Activated effector memory CD4-positive, alpha-beta T cell treated with Interleukin-2 at 50 U/mL for 16 hours (primary cell): ENCODE measurements at places on chromosomes 1 and 21.

DNA sequence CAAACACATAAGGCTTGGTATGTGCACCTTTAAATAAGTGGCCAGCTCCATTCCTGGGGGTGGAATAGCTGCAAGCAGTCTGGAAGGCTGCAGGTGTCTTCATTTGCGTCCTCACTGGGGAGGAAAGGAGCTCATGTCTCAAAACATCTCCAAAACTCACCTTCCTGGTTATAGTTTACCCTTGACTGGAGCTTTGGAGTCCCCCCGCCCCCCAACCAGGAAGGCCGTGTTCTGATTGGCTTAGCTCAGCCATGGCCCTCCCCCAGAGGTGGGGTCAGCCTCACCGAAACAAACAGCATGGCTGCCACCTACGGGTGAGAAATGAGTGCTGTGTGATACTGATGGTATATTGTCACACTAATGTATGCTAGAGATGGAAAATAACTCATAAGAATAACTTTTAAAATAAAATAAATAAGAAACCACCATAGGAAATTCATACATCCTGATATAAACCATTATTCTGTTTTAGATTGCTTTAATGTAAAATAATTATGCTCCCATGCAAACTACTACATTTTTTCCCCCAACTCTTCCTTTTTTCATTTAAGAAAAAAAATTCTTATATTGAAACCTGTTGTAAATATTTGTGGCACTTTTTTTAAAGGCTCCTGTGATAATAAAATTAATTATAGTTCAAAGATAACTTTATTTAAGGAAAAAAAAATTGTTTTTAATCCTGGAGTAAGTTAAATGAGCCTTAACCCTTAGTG lies 90.8 kb downstream of the ZP4 start:
- peak; percentile 3 for DNase-seq

DNA sequence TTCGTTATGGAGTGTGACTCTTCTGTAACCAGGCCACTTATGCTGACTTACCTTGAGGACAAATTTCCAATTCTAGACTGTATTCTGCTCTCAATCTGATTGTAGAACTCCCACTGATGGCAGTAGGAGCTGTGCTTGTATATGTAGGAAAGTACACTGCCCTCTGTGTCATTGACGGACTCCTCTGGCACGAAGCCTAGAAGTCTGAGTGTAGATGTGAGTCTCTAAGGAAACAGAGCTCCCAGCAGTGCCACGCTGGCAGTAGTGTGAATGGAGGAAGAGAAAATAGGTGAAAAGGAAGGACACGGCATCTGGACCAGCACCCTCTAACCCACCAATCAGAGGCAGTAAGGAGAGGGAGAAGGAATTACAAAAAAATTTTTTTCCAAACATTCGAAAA lies 130.4 kb upstream of the ADGRL2 start:
- no peak for DNase-seq

DNA sequence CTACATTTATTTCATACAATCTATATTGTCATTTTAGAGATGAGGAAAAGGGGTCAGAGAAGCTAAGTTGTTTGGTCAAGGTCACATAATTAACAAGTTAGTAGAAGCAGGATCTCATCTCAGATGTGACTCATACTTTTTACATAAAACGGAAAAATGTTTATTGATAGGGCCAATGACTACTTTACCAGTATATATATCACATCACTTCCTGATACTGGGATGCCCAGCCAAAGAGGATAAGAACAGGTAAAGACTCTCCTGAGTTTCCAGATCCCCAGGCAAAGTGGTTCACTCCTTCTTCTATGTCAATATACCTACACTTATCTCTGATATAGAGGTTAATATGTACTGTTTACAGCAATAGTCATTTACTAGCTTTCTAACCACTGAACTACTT lies 21.0 kb downstream of the YIPF1 start:
- no peak for DNase-seq

- DNase-seq: no peak
Observed at GRCh38 chr1:10662824-10663677, 133.4 kb downstream of the CASZ1 start.

GRCh38 chr1:84877592-84877991 lies 15.4 kb downstream of the LPAR3 start:
- no peak for DNase-seq

GRCh38 chr21:27061770-27062169 lies 94.9 kb upstream of the ADAMTS5 start:
- no peak for DNase-seq

DNA sequence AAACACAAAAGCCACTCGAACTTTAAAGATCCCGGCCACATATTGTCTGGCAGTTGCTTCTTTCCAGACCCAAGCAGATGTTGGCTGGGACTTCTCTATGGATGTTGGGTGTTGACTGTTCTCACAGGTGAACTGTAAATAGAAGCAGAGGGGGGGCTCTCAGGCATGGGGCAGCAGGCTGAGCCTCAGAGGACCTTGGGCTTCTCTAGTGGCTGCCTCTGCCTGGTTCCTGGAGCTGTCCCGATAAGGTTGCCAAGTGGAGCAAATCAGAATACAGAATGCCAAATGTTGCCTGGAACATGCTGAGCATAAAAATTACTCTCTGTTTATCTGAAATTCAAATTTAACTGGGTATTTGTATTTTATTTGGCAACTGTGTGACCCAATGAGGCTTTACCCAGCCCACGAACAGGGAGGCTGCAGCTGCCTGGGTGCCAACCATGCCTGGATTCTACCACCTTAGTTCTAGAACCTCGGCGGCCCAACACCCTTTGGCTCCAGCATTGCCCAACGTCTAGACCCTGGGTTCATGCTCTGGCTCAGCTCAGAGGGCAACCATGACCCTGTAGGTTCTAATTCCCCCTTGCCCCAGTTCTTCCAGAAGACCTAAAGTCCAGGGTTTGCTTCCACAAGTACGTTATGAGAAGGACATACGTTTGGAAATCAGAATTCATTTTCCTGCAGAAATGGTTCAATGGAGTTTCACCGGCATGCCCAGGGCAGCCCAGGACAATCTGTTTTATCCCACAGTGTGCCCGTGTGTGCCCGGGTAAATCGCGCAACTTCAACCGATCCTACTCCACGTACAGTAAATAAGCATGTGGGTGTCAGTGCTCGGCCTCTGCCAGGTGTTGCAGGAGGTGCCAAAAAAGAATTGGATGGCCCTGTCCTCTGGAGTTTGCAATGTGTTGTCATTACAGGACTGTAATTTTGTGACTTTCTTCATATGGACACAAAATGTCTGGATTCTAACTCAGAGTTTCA lies 5.4 kb upstream of the SLC45A1 start:
- no peak for DNase-seq

DNA sequence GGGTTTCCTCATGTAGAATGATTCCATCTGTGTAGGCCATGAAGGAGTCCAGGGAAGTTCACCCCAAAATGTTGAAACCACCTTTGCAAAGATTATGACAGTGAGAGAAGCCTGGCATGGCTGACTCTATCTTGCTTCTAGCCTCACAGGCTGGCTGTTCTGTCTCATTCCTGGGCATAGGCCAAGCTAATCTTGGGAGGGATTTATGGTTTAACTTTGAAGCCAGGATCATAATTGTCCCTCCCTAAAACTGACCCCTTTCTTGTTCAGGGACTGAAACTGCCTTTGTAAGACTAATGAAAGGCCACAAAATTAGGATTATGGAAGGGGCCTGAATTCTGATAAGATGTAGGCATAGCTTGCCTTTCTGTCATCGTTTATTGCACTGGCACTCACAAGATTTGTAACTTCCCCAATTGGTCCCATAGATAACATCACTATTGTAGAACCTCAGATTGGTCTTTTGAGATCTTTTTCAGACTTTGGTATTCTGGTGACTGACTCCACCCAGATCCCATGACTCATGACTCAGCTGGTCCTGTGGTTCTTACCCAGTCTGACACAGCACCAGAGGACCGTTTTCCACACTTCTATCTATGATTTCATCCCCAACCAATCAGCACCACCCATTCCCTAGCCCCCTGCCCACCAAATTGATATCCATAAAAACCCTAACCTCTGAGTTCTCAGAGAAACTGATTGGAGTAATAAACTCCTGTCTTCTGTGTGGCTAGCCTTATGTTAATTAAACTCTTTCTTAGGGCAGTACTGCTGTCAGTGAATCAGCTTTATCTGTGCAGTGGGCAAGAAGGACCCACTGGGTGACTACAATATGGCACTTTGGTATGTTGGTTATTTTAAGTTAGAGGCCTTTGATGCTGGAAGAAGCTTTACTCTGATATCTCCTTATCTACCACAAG lies 13.6 kb upstream of the LAMTOR5 start:
- DNase-seq: no peak

DNA sequence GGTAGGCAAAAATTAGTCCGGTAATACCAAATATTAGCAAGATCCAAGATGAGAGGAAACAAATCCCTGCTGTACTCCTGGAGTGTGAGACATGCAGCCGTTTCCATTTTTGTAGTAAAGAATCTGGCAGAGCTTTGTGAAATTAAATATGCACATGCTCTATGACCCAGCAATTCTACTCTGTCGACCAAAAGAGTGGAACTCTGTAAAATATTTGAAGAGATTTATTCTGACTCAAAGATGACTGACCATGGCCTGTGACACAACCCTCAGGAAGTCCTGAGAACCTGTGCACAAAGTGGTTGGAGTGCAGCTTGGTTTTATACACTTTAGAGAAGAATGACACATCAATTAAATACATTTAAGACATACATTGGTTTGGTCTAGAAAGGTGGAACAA lies 16.2 kb downstream of the HAX1 start:
- DNase-seq: no peak

- no peak for DNase-seq
Observed at GRCh38 chr1:2151252-2151651, 43.3 kb downstream of the FAAP20 start.

GRCh38 chr21:36909423-36909822 lies 57.0 kb downstream of the HLCS start:
- DNase-seq: no peak

GRCh38 chr1:43659212-43660166 lies 9.5 kb downstream of the KDM4A start:
- DNase-seq: no peak
